ENCODE measurements at places on chromosomes 5 and 9.
A peak's percentile ranks its signal among the peaks of the same experiment; 100 is the strongest.

GRCh38 chr9:12816656-12817101 lies 41.9 kb downstream of the LURAP1L start:
- no peak for DNase-seq

DNA sequence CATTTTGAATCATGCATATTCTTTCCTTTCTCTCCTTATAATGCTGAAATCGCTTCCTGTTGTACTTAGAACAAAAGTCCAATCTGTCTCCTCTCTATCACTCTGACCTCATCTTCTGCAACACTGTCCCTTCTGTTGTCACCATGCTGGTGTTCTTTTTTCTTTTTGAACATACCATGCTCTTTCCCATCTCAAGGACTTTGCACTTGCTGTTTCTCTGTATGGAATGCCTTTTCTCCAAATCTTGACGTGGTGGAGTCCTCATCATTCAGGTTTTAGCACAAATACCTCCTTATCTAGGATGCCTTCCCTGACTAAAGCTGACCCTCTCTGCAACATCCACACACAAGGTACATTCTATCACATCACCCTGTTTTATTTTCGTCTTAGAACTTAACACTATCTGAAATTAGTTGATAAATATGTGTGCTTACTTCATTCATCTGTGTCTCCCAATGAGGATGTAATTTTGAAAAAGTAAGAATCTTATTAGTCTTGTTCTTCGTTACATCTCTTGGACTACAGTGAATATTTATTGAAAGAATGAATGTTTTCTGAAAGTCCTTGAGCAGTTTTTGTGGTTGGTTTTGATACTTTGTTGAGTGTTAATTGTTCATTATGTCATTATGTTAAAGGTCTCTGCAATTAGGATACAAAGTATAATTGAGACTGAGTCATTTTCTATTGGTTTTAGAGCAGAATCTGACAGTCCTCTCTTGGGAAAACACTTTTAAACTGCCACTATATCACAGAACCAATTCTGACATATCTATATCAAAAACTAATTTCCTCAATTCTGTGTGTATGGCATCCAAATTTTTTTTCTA lies 145.3 kb upstream of the RASA1 start:
- no peak for DNase-seq

DNA sequence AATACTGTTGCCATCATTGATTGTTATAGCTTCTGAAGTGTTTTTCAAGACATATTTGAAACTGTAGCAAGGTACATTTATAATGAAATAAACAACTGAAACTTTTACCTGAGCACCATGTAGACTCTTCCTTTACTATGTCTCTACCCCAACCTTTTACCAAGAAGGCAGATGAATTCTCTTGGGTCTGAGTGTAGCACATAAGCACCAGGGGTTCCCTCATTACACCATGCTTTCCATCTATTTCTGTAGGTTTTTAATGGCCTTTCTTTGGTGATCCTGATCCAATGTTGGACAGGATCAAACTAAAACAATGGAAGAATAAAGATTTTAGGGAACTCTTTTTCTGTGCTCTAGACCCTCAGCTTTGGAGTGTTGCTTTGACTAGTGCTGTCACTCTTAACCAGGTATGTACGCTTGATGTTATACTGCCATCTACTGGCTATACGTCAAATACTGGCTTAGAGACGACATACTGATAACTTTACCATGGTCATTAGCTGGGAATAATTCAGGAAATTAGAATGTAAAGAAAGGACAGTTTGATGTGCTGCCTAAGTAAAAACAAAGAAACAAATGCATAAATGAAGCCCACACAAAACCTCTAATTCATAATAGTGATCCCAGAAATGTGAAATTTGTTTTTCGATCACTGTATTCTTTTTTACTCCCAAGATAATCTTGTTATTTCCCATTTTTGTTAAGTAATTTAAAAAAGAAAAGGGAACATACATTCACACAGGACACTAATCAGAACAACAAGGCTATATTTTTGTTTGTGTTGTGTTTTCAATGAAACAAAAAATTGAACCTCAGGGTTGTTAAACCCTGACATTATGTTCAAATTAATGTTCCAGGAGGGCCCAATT lies 30.7 kb downstream of the IFNW1 start:
- peak; percentile 55 for DNase-seq

DNA sequence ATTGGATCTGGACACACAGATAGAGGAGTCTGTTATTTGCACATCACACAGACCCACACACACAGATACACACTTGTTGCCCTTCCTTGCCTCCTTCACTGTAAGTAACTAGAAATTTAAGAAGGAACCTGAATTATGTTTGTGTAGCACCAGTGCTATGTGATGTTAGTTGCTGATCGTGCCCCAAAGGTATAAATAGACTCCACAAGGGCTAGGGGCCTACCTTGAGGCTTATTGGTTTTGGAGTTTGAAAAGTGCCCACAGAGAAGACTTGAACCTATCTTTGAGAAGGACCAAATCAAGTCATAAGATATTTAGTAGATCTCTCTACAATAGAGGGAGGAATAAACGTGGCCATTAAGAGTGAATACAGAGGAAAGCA lies 8.8 kb upstream of the TGFBI start:
- no peak for DNase-seq

Data from inflammatory macrophage treated with lipopolysaccharide for 1 hour (primary cell).